NCI-H460 (cell line): ENCODE measurements at places on chromosomes 2 and 18.

DNA sequence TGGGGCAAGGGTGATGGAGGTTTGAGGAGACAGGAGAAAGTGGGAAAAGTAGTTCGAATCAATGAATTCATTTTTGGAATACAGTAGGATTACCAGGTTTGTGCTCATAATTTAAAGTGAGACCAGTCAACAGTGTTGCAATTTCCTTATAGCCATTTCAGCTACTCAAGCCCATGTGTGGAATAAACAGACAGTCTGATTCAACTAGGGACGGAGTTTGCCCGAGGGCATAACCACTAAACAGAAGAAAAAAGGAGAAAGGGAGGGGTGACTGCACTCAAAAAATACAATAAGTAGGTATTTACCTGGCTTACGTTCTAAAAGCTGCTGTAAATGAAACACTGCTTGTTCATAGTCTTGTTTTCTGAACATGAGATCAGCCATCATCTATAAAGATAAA, 55.2 kb downstream of the TTC21B start:
- DNase-seq: no peak

DNA sequence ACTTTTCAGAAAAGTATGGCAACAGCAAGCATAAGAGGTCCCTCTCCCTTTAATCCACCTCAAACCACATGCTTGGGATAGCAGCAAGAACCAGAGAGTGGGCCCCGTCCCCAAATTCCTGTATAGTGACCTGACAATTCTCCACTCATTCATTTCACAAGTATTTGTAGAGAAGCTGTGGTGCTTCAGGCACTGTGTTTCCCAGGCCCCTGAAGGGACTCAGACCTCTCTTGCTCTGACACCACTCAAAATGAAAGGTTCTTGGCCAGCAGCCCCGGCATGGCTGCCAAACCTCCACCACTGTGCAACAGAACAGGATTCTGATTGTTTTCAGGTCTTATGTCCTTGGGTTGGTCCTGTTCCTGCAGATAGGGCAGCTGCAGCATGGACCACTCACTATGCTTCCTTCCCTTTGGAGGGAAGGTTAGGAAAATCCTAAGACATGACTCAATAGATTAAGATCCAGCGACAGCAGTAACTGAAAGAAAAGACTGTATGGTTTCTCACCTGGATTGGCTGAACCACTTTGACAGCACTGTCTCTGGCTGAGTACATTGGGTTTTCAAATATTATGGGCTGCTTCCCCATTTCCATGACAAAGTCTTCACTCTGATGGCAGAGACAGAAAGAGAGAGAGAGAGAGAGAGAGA, 67.6 kb downstream of the DHRS9 start:
- no peak for DNase-seq

GRCh38 chr18:79283929-79284328, 111.8 kb upstream of the NFATC1 start:
- no peak for DNase-seq

GRCh38 chr18:63180971-63181376, 138.6 kb downstream of the BCL2 start:
- no peak for DNase-seq

GRCh38 chr18:25169701-25170100, 182.3 kb downstream of the ZNF521 start:
- no peak for DNase-seq

GRCh38 chr18:13235421-13235831, 16.9 kb downstream of the LDLRAD4 start:
- DNase-seq: no peak

DNA sequence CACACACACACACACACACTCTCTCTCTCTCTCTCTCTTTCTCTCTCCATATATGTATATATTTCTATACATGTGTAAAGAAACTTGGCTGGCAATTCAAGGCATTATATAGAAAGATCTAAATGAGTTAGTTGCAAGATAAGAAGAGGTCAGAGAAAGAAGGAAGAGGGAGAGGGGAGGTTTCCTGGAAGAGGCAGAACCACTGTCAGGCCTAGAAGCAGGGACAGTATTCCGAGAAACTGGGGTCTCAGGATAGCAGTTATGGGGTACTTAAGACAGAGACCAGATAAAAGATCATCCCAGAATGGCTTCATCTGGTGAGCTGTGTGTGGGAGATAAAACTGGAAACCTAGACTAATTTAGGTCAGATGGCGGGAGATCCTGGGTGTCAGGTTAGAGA, 180.8 kb downstream of the CAMKMT start:
- DNase-seq: no peak

- no peak for DNase-seq
Measured at GRCh38 chr18:42178376-42179080, 223.5 kb downstream of the PIK3C3 start.

- no peak for DNase-seq
Measured at GRCh38 chr2:196913691-196914090, 12.8 kb downstream of the PGAP1 start.

GRCh38 chr2:215579809-215580208, 143.9 kb upstream of the FN1 start:
- peak; percentile 38 for DNase-seq

GRCh38 chr2:213281156-213281555, 3.1 kb upstream of the SPAG16 start:
- no peak for DNase-seq

DNA sequence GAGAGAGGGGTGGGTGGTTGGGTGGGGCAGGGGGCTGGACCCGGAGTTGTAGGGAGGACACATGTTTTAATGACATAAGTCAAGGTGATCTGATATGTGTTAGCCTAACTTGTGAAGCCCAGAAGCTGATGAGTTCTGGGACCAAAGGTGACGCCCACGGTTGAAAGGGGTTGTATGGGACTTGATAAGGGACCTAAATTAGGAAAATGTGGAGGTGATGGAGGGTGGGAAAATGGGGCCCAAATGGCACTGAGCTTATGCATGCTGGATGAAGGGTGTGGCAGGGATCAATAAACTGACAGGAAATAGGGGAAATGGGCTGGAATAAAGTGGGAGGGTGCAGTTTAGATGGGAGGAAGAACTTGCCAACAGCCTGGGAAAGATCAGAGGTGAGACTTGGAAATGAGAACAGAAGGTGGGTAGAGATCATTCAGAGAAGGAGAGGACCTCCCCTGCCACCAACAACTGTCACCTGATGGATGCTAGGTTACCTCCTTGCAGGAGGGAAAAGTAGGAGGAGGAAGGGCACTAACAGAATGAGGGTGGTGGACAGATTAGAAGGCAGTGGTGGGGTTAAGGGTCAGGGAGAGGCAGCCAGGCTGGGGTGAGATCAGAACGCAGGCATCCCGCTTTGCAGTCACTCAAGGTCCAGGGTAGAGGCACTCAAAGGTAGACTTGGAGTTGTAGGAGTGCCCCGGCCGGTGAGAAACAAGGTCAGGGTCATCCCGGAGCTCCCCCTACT, 15.3 kb downstream of the WNT10A start:
- no peak for DNase-seq

- no peak for DNase-seq
Measured at GRCh38 chr18:62860062-62860461, 144.7 kb downstream of the PHLPP1 start.

DNA sequence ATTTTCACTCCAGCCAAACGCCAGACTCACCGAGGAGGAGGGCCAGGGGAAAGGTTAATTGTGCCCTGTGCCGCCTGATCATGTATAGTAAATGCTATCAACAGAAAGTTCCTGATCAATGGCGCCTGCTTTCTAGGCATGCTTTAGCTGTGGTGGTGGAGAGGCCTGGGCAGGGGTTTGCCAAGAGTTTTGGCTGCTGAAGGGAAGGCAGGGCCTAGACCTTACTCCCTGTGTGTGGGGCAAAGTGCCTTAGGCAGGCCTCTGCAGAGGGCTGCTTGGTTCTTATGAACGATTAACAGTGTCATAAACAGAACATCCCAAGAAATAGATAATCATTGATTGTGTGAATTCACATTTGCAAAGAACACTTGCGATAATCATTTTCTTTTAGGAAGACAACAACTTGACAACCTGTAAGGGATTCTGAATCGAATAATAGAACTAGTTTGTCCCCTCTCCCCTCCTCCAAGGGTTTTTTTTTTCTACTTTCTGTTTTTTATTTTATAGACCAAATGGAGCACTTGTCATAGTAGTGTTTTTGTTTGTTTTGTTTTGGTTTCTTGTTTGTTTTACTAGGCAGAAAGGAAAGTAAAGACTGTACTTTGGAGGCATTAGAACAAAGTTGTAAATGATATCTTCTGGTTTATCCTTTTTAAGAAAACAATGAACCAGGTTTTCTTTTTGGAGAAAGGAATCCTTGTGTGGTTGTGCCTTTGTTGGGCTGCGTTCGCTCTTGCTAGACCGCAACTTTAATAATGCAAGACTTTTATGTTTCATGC, 6.5 kb downstream of the TSHZ1 start:
- no peak for DNase-seq

DNA sequence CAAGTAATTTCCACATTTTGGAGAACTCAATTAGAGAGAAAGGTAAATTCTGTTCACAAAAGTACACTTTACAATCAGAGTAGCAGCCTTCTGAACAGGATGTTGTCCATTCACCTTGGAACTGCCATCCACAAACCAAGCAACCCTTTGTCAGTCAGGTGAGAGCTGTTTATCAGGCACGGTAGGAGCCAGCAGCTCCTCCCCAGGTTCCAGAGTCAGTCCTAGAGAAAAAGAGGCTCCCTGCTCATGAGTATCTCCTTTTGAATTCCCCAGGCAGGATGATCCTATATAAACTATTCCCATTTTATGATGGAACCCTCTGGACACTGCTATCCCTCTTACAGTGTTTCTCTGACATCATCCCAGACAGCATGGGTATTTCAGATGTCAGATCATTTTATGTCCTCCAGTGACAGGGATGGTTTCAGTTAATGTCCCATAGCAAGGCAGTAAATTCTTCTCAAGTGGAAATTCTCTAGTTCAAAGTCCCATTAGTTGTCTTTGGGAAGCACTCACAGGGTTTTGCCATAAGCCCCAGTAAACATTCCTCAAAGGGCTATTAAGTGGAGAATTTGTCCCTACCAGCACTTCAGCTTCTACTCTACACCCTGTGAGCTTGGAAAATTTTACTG, 34.5 kb upstream of the CSRNP3 start:
- DNase-seq: no peak

DNA sequence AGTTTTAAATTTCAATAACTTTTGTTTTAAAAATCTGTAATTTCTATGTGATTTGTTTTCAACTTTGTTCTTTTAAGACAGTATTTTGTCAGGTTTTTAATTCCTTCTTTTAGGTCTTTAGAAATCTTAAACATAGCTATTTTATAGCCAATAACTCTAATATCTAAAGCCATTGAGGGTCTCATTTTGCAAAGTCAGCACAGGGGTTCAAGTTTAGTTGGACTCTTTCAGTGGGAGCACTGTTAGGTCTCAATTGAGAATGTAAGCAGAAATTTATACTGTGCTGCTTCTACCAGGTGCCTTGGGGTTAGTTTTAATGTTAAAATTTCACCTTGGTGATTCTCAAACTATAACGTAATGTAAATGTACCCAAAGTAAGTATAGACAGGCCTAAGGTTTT, 105.3 kb upstream of the DNMT3A start:
- DNase-seq: no peak

DNA sequence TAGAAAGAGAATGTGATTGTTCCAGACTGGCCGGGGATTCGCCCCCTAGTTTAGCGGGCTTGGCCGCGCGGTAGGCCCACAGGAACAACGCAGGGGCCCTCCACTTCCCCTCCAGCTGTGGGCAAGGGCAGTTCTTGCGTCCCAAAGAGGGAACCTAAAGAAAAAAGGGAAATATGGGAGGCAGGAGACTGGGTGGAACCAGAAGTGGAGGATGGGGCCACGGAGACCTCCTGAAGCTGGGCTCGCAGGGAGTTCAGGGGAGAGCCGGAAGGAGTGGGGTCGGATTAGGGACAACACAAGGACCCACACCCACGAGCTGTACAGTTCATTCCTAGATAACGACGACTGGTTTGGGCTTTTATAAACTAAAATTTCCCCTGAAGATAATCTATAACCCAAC, 18.2 kb downstream of the GNLY start:
- DNase-seq: no peak
